Activated B cell treated with CpG ODN at 0.5 μM for 24 hours (primary cell): ENCODE measurements at places on chromosomes 4 and X. TPM values are rescaled to one million over a fixed set of nuclear protein-coding genes. Genes with fewer than 3 reads are reported as not detected.

UGT2A1 gene
- total RNA-seq = not detected in 2 replicates

RHOXF1 gene
- total RNA-seq = not detected in 2 replicates

SLC9B2 gene
- 31.3 and 33.4 TPM in 2 replicates for total RNA-seq

ADGRG4 gene
- total RNA-seq = not detected in 2 replicates

PPP1R2C gene
- total RNA-seq = not detected in 2 replicates
